Activated CD4-positive, CD25-positive, alpha-beta regulatory T cell treated with anti-CD3 and anti-CD28 coated beads, Interleukin-2, amount 50 U/mL, for 16 hours (primary cell): ENCODE measurements at places on chromosomes 2 and 18.

- DNase-seq, result no peak
These were observed 244.3 kb downstream of the RNF144A start for GRCh38 chr2:7161501-7161900.

DNA sequence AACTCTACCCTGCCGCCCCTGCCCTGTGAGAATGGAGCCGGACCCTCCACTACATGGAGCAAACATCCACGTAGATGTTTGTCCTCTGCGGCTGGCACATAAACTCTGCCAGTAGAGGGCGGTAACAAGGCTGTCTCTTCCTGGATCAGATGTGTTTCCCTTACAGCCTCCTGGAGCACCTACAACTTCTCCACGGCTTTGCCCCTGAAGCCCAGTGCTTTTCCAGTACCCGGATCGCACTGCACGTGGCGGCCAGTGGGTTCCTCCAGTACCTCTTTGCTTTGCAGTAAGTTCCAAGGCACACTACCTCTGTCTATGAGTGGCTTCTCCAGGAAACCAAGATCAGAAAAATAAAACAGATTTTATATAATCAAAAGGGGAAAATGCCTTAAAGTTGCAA is 651.3 kb downstream of the DCDC2C start:
- no peak for DNase-seq

- no peak for DNase-seq
These were observed 89.0 kb downstream of the UGGT1 start for GRCh38 chr2:128180031-128180430.

DNA sequence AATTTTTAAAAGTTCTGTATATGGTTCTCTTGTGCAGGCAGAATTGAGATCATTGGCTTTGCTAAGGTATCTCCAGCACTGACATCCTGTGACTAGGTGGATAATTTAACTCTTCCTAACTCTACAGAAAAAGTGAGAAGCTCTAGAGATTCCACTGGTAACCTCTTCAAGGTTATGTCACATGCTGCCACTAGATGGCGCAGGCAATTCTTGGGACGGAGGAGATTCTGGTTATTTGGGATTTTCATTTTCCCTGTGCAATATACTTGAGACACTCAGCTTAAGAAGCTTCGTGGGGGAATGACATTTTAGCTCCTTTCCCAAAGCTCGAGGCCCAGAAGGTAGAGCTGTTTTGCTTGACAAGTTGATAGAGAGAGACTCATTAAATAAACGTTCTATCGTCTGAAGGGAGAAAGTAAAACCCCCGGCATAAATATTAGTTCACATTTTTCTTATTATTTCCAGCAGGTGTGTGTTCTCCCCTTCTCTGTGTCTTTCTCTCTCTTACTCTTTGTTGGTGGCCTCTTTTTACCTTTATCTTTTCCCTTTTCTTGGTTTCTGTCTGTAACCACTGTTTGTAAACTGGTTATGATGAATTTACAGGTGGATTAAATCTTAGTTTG is 26.6 kb upstream of the LANCL1 start:
- no peak for DNase-seq

GRCh38 chr2:103132536-103133217 is 370.8 kb downstream of the TMEM182 start:
- no peak for DNase-seq

DNA sequence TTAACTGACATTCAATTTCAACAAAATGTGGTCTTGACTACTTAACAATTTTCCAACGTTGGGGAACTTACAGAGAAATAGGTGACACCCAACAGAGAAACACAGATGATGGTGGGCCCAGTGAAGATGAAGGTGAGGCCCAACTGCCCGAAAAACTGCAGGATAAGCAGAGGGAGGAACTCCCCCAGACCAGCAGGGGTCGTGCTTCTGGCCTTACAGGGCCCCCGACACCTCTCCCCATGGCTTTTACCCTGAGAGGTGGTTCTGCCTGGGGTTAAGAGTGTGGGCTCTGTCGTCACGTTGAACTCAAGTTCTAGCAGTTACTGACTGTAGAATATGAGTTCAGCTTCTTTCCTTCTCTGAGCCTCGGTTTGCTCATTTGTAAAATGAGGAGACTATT is 119.5 kb upstream of the SMIM21 start:
- DNase-seq, result no peak

- no peak for DNase-seq
These were observed 10.1 kb downstream of the RFX8 start for GRCh38 chr2:101464841-101465240.

GRCh38 chr2:236078297-236079255 is 89.6 kb downstream of the GBX2 start:
- no peak for DNase-seq

GRCh38 chr2:151886241-151886640 is 58.0 kb upstream of the ARL5A start:
- DNase-seq, result no peak

DNA sequence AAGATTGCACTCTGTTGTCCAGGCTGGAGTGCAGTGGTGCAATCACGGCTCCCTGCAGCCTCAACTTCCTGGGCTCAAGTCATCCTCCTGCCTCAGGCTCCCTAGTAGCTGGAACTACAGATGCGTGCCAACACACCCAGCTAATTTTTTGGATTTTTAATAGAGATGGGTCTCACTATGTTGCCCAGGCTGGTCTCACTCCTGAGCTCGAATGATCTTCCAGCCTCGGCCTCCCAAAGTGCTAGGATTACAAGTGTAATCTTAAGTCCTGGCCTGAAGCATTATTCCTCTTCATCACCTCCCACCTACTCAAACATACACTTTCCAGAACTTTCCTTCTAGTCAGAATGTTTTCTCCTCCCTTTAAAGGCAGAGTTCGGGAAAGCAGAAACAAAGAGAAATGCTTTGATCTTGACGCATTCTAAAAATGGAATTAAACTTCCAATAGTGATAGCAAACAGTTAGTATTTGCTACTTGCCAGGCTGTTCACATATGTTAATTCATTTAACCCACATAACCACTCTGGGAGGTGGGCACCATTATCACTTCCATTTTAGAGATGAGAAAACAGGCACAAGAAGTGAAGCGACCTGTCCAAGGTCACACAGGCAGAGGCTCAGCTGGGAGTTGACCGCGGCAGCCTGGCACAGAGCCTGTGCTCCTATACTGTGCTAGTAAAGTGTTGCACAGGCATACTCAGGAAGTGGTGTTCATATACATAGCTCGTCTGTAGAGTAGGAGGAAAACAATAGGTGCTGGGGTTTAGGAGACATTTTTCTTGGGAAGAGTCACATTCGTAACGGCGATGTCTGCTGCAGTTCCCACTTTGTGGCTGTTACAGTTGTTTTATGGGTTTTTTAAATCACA is 24.6 kb downstream of the TEX44 start:
- DNase-seq, result no peak

- no peak for DNase-seq
These were observed 25.4 kb downstream of the CD8A start for GRCh38 chr2:86765310-86765695.

DNA sequence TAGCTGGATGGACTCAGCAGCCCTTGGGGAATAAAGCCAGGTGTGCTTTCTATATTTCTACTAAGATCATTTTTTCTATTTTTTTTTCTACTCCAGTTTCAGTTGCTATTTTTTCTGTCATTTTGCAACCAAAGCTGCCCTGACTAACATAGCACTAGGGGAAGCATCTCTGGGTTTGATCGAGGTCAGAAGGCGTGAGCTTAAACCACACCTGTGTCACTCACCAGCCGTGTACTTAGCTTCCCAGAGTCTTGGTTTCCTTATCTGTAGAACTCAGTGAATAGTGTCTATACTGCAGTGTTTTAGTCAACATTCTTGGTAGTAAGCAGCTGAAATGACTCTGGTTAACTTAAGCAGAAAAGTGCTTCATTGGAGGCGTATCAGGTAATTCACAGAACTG is 489.6 kb upstream of the SPRED2 start:
- no peak for DNase-seq

DNA sequence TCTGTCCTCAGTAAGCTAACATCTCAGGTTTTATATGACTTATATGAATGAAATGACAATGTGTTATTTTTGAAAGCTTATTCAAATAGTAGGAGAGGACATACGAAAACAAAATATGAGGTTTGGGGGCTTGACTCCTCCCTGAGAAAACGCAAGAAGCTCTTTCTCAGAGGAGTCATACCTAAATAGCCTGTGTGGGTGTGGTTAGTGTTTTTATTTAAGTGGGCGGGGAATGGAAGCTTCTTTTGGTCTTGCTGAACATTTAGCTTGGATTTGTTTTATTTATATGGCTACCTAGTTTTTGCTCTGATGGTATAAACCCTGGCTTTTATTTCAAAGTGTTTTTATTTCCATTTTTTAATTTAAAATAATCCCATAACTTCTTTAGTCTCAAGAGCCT is 72.1 kb upstream of the DSG1 start:
- no peak for DNase-seq

DNA sequence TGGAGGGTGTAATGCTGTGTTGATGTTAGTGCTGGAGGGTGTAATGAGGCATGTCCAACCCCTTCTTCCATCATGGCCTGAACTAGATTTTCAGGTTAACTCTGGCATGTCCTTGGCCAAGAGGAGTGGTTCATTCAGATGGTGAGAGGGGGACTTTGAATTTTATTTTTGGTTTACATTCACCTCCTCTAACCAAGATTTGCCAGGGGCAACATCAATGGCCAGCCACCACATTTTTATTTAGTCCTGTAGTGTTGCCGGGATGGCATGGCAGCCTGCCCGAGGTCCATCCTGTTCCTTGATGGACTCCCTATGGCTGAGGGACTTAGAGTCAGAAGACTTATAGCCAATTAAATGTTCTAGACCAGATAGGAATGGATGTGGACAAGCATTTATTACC is 484.6 kb upstream of the HS6ST1 start:
- DNase-seq, result no peak

DNA sequence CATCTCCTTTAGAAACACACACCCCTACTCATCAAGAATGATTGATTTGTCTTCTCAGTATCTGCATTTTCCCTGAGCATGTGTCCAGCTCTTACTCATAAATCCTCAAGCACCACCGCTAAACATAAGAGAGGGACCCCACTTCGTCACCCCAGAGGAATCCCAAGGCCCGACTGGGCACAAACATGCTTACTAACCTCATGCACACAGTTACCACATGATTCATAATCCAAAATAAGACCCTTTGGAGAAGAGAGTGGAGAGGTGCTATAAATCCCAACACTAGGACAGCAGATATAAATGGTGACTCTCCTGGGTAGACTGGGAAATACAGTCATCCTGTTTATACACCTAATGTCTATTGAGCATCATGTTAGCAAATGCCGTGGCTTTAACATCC is 843.2 kb upstream of the ID2 start:
- no peak for DNase-seq

GRCh38 chr2:200247494-200247893 is 59.0 kb upstream of the SPATS2L start:
- no peak for DNase-seq

- DNase-seq, result no peak
These were observed 264.1 kb upstream of the MEIS1 start for GRCh38 chr2:66170744-66171330.

- no peak for DNase-seq
These were observed 1.8 kb upstream of the DUSP2 start for GRCh38 chr2:96146881-96147592.

DNA sequence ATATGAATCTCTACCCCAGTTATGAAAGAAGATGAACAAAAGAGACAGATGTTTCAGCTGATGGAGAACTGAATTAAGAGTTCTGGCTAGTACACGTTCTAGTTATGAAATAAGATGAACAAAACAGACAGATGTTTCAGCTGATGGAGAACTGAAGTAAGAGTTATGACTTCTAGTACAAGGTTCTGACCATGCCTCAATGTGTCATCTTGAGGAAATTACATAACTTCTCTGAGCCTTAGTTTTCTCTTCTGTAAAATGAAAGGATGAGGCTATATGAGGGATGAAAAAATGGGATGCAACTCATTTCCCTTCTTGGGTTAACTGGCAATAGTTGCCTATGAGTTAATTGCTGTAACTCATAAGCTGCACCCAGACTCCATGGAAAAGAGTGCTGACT is 92.9 kb upstream of the WDR75 start:
- DNase-seq, result no peak

GRCh38 chr2:33419581-33420200 is 56.8 kb upstream of the RASGRP3 start:
- no peak for DNase-seq

- no peak for DNase-seq
These were observed 7.7 kb upstream of the ECEL1 start for GRCh38 chr2:232495292-232495691.

GRCh38 chr2:172525601-172526000 is 30.3 kb upstream of the PDK1 start:
- no peak for DNase-seq

- DNase-seq, result no peak
These were observed 7.3 kb downstream of the CEP192 start for GRCh38 chr18:12998332-12999060.

DNA sequence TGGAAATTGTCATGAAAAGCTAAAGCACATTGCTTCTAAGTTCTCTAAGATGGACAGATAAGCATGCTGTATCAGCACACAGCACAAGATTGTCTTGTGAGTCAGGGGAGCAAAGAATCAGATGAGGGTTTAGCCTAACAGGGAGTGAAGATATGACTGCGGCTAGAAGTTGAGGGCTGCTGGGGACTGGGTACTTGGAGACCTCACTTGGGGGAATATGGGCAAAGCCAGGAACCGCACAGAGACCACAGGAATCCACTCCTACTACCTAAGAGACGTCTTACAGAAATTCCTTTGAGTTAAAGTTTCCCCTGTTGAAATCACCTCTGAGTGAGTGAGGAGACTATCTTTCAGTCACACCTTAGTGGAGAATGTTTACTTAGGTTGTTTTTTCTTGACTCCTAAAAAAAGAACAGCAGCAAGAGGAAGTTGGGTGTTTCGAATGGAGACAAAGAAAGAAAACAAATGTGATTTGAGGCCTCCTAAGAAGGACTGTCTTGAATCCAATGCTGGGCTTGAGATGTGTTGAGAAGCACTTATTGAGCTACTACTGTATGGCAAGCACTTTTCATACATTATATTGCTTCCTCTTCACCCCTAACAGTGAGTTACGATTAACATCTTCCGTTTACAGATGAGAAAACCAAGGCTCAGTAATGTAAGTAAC is 100.7 kb downstream of the ANKRD44 start:
- DNase-seq, result no peak

GRCh38 chr18:5309888-5310470 is 14.5 kb upstream of the ZBTB14 start:
- DNase-seq, result no peak

- no peak for DNase-seq
These were observed 41.3 kb downstream of the ZFP36L2 start for GRCh38 chr2:43185146-43185545.

DNA sequence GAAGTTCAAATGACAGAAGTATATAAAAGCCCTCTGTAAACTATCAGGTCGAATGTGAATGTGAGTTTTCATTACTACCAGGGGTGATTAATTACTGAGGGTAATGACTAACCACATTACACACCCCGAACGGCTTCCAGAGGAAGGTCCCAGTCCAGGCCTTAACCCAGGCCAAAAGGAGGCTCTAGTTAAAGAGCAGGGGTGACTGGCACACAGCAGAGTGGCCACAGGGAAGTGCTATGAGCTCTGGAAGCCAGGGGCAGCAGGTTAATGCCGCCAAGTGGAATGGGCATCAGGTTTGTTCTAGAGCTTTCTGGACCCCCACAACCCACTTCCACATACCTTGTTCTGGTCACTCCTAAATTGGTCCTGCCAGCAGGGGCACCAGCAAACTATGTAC is 87.7 kb downstream of the BCL11A start:
- no peak for DNase-seq

GRCh38 chr2:178523596-178524134 is 43.4 kb downstream of the PLEKHA3 start:
- DNase-seq, result no peak
